ENCODE measurements at places on chromosomes 5 and 9.

DNA sequence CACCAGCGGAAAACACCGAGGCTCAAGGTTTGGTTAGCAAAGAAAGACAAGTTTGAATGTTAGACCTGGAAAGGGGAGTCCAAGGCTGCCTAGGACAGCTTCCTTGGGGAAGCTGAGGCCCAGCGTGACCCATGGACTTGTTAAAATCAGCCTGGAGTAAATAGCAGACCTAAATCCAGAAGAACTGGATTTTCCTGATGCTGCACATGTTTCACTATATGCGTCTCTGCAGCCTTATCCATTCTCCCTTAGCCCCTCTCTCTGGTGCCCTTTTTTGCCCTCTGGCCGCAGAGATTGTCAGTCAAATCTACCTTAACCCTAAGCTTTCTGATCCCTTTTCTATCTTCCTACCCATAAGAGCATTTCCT lies 119.9 kb downstream of the NTRK2 start:
- DNase-seq: no peak

- DNase-seq: peak; percentile 8
These were observed 53.9 kb downstream of the ZNF474 start for GRCh38 chr5:122183098-122183787.

DNA sequence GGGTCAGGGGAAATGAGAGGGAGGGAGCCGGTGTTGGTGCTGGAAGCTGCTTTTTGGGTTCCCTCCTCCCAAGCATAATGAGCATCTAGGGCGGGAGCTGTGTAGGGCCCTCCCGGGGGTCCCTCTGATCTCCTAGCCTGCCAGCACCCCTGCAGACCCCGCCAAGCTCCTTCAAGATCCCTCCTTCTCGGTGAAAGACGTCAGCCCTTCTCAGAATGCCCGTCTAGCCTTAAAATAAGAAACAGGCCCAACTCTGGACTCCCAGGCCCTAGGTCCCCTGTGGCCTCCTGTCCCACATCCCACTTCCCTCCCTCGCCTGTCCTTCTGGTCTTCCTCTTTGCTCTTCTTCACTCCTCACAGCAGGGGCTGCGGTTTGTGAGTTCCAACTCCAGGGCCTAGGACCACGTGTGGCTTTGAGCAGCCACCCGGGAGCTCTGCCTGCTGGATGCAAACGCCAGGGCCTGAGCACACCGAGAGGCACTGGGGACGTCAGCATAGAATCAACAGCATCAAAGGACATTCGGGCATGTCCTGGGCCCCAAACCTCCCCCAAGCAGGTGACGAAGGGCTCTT lies 8.8 kb upstream of the SCGB3A1 start:
- no peak for DNase-seq

GRCh38 chr9:16099732-16100536 lies 547.1 kb downstream of the CCDC171 start:
- DNase-seq: peak; percentile 31

GRCh38 chr9:133778336-133779013 lies 40.3 kb upstream of the SARDH start:
- DNase-seq: no peak

GRCh38 chr9:22158927-22159346 lies 149.8 kb upstream of the CDKN2B start:
- DNase-seq: no peak

DNA sequence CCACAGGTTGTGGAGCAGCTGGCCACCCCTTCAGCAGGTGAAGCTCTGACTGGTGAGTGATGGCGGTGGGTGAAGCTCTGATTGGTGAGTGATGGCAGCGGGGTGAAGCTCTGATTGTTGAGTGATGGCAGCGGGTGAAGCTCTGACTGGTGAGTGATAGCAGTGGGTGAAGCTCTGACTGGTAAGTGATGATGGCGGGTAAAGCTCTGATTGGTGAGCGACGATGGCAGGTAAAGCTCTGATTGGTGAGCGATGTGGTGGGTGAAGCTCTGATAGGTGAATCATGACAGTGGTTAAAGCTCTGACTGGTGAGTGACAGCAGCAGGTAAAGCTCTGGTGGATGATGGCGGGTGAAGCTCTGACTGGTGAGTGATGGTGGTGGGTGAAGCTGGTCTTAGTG lies 9.4 kb upstream of the ABO start:
- no peak for DNase-seq

GRCh38 chr9:95435074-95435728 lies 81.6 kb downstream of the PTCH1 start:
- DNase-seq: no peak

DNA sequence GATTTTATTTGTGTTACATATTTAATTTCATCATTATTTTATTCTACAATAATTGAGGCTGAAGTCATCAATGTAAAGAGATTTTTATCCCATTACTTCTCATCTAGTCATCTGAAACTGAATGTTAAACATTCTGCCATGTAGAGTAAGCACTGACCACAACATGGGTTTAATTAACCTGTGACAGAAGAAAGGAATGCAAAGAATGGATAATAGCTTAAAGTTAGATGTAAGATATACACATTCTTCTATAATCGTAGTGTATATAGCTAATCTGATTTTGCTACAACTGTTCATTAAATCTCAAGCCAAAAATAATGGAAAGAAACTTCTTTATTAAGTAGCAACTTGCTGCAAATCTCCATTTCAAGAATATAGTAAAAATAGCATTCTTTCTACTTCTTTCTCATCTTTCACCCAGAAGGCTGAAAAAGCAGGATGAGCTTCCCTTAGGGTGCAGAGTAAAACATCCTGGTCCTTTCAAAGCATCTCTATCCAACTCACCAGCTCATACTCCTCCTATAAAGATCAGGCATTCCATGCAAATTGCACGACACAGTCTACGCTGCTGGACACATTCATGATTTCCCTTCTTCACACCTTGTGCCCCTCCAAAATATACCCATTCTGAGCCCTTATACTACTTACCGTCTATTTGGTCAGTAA lies 115.2 kb downstream of the EFNA5 start:
- no peak for DNase-seq

DNA sequence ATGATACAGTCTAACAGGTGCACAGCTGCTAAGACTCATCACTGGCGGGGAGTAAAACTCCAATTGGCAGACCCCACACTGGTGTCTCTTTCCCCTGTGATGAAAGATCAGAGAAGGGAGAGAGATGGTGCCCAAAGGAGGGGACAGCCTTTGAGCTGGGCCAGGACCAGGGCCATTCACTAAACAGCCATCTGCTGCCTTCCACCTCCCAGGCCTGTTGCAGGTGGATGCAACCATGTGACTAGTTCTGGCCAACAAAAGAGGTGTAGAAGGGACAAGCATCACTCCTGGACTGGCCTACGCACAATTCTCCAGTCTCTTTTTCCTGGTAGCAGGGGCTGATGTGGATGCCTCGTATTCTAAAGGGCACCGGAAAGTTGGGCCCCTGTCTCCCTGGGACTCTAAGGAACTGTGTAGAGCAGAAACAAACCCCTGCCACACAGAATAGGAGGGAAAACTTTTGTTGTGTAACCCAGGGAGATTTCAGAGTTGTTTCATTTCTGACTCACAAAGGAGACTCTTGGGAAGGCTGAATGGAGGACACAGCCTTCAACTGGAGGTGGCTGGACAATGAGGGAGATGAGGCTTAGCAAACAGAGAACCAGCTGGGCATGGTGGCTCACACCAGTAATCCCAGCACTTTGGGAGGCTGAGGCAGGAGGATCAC lies 26.9 kb downstream of the TNIP1 start:
- no peak for DNase-seq

- DNase-seq: no peak
These were observed 34.0 kb downstream of the NKD2 start for GRCh38 chr5:1042626-1043025.

GRCh38 chr9:93141771-93142483 lies 7.9 kb upstream of the NINJ1 start:
- no peak for DNase-seq

DNA sequence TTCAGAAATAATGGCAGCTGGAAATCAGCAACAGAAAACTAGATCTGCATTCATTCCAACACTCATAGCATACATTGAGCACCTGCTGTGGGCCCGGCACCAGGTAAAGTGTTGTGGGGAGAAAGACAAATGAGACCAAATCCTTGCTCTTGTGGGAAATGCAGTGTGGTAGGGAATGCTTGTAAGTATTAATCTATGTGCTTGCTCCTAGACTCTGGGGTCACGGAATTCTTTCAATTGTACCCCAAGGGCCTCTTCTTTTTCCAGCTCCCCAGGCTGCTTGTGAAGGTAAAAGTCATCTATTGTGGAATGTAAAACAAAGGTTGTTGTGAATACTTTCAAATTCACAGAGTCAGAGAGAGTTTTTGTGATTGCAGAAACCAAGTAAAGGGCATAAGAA lies 501.9 kb downstream of the CDK5RAP2 start:
- no peak for DNase-seq

GRCh38 chr5:91141642-91142041 lies 241.5 kb downstream of the ARRDC3 start:
- no peak for DNase-seq

GRCh38 chr9:111598733-111599091 lies 735 bp downstream of the PTGR1 start:
- DNase-seq: peak; percentile 1

- DNase-seq: no peak
These were observed 11.3 kb downstream of the STOM start for GRCh38 chr9:121358751-121359150.

DNA sequence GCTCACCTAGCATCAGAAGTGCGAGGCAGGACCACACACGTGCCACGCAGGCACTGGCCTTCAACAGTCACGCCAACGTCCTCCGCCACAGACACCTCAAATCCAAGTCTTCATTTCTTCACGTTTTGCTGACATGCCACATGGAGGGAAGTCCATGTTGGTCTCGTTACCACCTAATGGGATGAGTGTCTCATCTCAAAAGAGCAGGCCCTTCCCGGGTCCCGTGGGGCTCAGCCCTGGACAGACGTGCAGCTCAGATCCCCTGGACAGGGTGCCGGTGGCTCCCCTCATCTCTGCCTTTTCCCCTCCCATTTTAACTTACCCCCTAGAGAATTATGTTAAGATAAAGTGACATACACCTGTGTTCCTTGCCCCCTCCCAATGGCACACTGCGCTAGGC lies 76.8 kb downstream of the MRPL36 start:
- DNase-seq: no peak

DNA sequence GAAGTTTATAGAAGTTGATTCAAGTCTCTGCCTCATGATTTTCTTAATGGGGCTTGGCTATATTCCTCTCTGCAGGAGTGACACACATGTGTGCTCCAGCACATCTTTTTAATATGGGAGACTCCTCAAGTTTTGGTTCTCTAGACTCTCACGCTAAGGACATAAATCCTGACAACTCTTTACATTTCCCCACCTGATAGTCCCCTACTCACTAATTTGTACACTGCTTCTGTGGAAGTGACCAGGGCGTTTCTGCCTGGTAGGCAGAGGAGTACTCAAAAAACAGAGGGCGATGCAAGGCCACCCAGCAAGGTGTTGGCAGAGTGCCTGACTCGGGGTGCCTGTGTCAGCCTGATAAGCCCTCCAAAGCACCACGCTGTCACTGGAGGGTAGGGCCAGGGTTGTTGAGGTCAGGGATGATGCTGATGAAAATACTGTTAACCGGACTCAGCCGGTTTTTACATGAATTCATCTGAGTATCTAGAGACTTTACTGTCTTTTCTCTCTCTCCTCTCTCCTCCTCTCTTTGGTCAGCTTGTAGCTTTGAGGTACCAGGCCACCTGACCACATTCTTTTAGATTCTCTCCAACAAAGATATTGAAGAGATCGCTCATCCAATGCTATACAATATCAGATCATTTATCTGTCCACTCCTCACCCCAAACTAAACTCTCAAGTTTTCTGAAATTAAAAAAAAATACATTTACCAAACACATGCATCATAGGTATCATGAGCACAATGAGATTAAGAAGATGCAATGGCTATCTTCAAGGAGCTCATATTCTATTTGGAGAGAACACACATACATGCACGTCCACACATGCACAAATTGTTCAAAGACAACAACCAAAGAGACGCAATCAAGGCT lies 205.2 kb downstream of the PIK3R1 start:
- DNase-seq: no peak

DNA sequence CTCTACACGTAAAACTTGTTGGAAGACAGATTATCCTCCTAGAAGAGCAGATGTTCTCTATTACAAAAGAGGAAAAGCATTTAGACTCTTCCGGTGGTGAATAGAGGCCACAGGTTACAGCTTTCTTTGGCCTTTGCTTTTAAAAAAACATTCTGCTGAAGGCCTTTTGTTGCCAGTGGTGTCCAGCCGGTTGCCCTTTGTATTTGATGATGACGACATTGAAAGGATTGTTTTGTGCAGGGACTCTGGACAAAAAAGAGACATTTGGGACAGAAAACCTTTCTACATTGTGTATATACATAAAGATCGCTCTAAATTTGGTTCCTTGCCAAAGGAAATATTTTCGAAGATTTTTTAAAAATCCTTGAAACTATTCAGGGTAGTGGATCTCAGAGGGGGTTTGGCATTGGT lies 180.3 kb downstream of the C9orf152 start:
- DNase-seq: no peak

DNA sequence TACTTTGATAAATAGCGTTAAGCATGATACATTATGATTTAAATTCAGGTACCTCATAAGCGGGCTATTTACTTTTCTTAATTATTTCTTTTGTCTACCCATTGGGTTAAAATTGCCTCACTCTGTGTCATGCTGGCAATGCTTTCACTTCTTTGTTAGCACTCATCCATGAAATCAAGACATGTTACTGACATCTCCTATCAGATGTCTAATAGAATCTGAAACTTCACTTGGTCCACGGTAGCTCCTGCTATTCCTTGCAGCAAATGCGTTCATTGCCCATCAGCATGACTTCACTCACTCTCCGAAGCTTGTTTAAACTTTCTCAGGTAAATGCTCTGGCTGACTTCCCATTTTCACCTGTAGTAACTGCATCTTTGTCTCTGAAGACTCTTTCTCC lies 193.5 kb upstream of the EDIL3 start:
- DNase-seq: no peak

DNA sequence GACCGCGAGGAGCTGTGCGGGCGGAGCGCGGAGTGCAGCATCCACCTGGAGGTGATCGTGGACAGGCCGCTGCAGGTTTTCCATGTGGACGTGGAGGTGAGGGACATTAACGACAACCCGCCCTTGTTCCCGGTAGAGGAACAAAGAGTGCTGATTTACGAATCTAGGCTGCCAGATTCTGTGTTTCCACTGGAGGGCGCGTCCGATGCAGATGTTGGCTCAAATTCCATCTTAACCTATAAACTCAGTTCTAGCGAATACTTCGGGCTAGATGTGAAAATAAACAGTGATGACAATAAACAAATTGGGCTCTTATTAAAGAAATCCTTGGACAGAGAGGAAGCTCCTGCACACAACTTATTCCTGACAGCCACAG lies 590 bp downstream of the PCDHA6 start:
- DNase-seq: no peak

All from NCI-H526 treated with DMSO at 0.1 percent for 48 hours (cell line).